Right cardiac atrium (tissue), 5 donors: ENCODE measurements at places on chromosomes 12 and 14.

DNA sequence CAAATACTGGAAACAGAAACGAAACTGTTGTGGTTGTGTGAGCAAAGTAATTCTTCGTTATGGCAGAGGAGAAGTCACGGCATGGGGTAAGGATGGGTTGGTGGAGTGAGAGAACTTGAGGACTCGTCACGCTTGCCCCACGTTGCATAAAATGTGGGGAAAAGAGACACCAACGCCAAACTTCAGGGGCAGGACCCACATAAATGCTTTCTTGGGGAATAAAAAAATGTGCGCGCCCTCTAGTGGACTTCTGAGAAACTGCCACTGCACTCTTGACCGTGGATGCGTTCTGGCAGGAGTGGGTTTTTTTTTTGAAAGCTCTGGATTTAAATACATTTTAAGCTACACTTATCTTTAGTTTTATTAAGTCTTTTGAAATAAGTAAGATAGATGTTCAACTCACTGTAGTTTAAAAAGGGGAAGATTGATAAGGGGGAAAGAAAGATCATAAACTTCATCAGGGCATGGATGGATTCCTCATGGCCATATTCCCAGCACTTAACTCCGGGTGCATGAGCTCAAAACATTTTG is 4.1 kb upstream of the IGF1 start:
- DNase-seq: peak; percentile 69

DNA sequence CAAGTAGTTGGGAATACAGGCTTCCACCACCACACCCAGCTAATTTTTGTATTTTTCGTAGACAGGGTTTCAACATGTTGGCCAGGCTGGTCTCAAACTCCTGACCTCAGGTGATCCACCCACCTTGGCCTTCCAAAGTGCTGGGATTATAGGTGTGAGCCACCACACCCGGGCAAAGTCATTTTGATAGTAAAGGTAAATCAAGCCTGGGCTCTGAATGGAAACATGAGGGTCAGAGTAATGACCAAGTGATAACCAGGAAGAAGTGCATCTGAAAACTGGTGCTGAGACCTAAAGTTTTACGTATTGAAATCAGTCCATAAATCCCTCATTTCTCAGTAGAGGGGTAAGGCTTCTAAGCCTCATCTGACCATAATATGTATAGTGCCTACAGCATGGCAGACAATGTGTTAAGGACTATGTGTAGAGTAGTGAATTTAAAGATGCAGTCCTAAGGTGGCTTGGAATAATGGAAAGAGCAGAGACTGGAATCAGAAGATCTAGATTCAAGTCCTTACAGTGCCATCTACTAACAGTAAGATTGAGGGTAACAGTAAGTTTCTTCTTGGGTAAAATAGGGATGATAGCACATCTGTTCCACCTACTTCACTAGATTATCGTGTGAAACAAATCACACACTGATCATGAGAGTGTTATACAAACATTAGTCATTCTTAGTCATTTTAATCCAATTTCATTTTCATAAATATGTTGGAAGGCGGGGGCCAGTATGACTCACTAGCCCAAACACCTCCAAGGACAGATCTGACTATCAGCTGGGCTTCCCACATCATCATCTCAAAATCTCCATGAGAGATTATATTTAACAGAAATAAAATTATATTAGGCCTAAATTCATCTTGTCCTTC is 11.2 kb downstream of the MAP4K5 start:
- no peak for DNase-seq

- no peak for DNase-seq
Measured at GRCh38 chr14:86084097-86084496, 554.2 kb downstream of the FLRT2 start.

- no peak for DNase-seq
Measured at GRCh38 chr12:70351076-70351475, 15.0 kb upstream of the KCNMB4 start.

DNA sequence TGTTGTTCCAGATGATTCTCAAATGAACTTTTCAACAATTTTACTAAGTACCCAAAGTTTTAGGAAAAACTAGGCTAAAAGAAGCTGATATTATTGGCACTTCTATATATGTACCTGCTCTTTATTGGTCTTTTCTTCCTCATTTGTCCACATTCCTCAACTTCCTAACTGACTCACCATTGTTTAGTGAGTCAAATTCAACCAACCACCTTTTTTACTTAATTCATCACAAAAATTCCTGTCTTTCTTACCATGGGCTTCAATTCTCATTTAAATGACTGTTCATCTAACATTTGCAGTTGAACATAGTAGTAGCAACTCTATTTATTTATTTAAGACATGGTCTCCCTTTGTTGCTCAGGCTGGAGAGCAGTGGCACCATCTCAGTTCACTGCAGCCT is 47.6 kb upstream of the SLC2A13 start:
- no peak for DNase-seq

DNA sequence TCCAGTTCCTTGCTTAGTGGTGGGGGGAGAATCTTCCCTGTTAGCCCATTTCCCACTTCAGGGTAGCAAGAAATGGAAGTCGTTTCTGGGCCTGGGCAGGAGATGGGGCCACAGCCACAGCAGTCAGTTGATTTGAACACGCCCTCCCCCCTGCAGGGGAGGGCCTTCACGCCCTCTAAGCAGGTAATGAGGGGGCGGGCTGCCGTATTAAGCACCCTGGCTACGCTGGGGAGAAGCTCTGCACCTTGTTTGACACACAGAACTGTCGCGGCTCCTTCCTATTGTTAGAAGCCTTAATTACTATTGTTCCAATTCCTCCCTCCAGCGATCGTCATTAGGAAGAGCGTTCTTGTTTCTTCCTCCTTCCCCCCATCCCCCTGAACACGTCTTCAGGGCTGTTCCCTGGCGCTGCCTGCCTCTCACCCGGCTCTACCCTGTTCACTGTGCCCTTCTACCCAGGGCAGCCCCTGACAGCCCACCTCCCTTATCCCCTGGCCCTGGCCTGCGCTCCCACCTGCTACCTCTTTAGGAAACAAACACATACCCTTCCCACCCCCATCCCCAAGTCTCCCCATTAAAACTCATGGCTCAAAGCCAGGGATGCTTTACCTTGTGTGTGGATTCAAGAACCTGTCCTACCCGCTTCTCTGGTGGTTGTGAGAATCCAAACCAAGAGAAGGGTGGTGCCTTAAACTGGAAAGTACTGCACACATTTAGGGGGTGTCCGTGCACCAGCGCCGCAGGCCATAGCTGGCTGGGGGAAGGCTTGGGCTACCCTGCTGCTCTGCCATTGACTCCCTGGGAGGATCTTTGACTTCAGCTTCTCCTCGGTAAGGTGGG is 137.6 kb downstream of the TSPAN9 start:
- DNase-seq: no peak

- DNase-seq: no peak
Measured at GRCh38 chr12:91171476-91171875, 11.1 kb downstream of the DCN start.

DNA sequence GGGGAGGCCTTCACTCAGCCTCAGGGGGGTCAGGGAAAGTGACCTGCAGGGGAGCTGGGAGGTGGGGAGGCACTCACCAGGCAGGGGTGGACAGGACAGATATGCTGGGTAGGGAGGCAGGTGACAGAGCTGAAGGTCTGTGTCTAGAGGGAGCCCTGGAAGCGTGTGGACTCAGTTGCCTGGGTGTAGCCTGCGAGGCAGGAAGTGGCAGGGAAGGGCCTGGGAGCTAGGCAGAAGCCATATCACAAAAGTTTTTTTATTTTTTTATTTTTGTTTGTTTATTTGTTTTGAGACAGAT is 39.3 kb downstream of the ARL6IP4 start:
- peak; percentile 24 for DNase-seq

GRCh38 chr14:30614155-30614554 is 8.0 kb upstream of the SCFD1 start:
- no peak for DNase-seq

GRCh38 chr12:12392413-12392812 is 35.5 kb downstream of the BORCS5 start:
- no peak for DNase-seq

- no peak for DNase-seq
Measured at GRCh38 chr12:93798279-93799151, 121.3 kb downstream of the CRADD start.

GRCh38 chr12:3086729-3087323 is 9.6 kb downstream of the TSPAN9 start:
- DNase-seq: no peak

DNA sequence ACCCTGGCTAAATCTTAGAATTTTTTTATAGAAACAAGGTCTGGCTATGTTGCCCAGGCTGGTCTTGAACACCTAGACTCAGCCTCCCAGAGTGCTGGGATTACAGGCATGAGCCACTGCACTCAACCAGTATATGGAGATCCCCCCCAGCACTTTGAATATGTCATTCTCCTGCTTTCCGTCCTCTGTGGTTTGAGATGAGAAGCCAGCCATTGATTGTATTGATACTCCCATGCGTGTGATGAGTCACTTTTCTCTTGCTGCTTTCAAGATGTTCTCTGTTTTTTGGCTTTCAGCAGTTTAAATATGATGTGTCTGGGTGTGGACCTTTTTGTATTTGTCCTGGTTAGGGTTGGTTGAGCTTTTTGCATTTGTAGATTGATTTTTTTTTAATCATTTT is 75.2 kb upstream of the DNM1L start:
- no peak for DNase-seq

DNA sequence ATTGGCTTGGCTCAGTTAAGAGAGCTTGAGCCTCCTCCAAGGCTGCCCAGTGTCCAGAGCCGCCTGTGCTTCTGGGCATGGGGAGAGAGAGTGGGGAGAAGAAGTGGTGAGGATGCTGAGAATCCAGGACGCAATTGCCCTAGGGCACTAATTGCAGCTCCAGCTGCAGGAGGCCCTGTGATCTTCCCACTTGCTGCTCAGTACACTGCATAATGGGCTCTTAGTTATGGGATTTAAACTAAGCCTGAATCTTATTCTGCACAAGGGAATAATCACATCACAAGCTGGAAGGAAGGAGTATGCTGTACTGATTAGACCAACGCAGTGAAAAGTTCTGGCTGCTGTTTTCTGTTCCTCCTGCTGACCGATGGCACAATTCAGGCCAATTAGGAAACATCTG is 101.0 kb upstream of the PRMT8 start:
- DNase-seq: no peak

GRCh38 chr14:94313991-94314655 is 9.0 kb downstream of the SERPINA6 start:
- no peak for DNase-seq

DNA sequence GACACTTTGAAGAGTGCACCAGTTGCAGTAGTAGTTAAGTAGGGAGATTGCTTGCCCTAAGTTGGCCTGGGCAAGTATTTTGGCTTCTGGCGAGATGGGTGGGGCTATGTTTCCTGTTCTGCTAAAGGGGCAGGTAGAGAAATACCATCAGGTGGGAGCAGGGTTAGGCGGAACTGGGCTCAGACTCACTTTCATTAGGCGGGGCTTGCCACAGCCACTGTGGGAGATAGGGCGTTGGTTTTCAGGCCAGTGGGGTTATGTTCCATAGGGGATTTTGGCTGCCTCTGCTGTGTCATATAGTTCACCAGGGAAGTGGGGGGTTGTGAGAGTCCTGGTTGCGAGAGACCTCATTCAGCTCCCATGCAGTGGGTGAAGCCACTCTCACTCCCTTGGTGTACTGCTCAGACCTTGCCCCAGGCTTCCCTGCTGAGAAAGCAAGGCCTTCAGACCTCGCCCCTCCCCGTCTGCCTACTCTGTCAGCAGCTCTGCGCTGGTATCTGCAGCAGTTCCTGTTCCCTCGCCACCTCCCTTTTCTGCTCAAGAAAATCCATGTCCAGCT is 43.3 kb downstream of the AEBP2 start:
- peak; percentile 51 for DNase-seq

DNA sequence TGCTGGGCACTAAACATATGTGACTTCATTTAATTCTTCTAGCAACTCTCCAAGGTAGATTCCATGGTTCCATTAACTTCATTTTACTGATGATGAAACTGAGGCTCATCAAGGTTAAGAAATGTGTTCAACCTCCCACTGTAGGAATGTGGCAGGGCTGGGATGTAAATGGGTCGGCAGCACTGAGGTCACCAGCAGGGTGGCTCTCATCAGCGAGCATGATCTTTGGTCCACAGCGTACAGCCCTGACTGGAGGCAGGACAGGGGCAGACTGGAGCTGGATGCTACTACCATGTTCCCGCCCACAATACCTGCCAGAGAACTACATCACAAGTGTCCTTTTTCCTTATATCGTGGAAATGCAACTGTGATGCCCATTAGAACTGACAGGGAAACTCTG is 4.6 kb downstream of the APPL2 start:
- DNase-seq: no peak

- DNase-seq: no peak
Measured at GRCh38 chr12:118237908-118238307, 102.0 kb downstream of the PEBP1 start.

DNA sequence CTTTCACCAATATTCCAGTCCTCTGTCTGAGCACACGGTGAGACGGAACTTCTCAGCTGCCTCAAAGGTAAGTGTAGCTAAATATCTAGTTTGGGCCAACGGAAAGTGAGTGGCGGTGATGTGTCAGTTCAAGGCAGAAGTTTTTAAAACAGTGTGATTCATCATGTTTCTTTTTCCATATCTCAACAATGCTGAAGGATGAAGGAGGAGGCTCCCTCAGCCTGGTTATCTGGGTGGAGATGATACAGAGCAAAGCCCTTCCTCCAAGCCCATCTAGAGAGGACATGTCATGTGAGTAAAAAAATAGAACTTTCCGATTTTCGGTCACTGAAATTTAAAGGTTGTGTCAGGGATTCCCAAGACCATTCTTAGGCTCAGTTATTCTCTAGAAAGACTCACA is 13.1 kb upstream of the ANP32D start:
- DNase-seq: no peak

DNA sequence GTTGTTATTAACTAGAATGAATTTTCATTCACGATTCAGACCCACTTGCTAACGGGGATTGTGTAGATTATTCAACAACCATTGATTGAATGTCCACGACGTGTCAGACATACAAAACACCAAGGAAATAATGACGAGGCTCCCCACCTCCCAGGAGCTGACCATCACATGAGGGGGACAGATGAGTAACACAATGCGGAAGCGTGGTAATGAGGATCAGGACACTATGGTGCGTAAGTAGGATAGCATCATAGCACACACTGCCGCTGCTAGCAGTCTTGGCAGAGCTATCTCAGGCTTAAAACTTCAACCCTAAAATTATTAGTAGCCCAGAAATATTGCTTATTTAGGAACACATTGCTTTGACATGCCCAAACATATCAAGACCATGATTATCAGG is 265.8 kb downstream of the EGLN3 start:
- DNase-seq: no peak

DNA sequence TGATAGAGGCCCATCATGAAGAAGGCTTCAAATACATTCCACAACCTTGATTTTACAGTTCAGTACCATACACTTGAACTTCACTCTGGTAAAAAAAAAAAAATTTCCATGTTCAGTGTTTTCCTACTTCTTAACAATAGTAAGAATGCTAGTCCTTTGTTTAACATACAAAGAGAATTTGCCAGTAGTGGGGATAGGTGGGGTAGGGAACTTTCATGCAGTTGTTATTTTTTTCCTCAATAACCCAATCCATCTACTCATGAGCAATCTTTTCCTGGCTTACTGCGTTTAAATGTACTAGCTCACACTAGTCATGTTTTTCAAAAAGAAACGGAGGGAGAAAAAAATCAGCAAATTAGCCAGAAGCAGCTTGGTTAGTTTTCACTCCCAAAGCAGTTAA is 206.1 kb downstream of the PRKD1 start:
- no peak for DNase-seq

GRCh38 chr14:92665661-92666110 is 82.7 kb downstream of the LGMN start:
- DNase-seq: no peak

- DNase-seq: no peak
Measured at GRCh38 chr12:100545092-100545491, 28.4 kb upstream of the GAS2L3 start.

GRCh38 chr14:54209511-54210250 is 187.1 kb upstream of the CDKN3 start:
- DNase-seq: no peak

- no peak for DNase-seq
Measured at GRCh38 chr12:124248941-124249825, 45.7 kb upstream of the RFLNA start.
